ENCODE measurements at places on chromosomes 5 and 9. TPM values are rescaled to one million over a fixed set of nuclear protein-coding genes. Genes with fewer than 3 reads are reported as not detected.

Gene DPYSL3
- total RNA-seq = 162 TPM

Gene SHOC1
- total RNA-seq = not detected

Gene DMRT3
- total RNA-seq = under 0.01 TPM

Gene SPINK7
- not detected for total RNA-seq

Gene MPDZ
- 52.9 TPM for total RNA-seq

Gene IFNB1
- not detected for total RNA-seq

Gene FLT4
- total RNA-seq = 35.5 TPM

Gene C9
- total RNA-seq = not detected

Gene S1PR3
- 42.1 TPM for total RNA-seq

Gene NUP188
- 21.5 TPM for total RNA-seq

GRCh38 chr9:85224729-85225128 is 517.0 kb downstream of the AGTPBP1 start:
- DNase-seq = no peak
- H3K27ac ChIP-seq = no peak overlapping the region
- no peaks in the 10 kb centered on the region for H3K36me3 ChIP-seq
- no peaks in the 10 kb centered on the region for H3K27me3 ChIP-seq

GRCh38 chr9:90559075-90560073 is 83.2 kb downstream of the DIRAS2 start:
- H3K36me3 ChIP-seq = no peaks in the 10 kb centered on the region
- H3K27ac ChIP-seq = no peak overlapping the region
- H3K27me3 ChIP-seq = no peaks in the 10 kb centered on the region
- H3K4me3 ChIP-seq = no peak overlapping the region
- H3K4me1 ChIP-seq = no peaks in the 10 kb centered on the region

DNA sequence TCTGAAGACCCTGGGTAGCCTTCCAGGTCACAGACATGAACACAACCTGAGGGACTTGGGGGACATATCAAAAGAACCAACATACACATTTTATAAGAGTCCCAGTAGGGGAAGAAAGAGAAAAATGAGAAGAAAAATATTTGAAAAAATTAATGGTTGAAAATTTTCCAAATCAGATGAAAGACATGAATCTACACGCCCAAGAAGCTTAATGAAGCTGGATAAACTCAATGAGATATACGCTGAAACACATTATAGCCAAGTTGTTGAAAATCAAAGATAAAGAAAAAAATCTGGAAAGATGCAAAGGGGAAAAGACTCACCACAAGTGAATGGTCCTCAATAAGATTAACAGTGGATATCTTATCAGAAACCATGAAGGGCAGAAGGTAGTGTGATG is 9.6 kb upstream of the CCDC180 start:
- H3K27me3 ChIP-seq = no peaks in the 10 kb centered on the region
- no peak for DNase-seq
- no peak overlapping the region for H3K27ac ChIP-seq
- no peaks in the 10 kb centered on the region for H3K36me3 ChIP-seq

GRCh38 chr9:3308609-3309008 is 217.2 kb downstream of the RFX3 start:
- no peaks in the 10 kb centered on the region for H3K27me3 ChIP-seq
- no peak overlapping the region for H3K4me3 ChIP-seq
- H3K36me3 ChIP-seq = no peaks in the 10 kb centered on the region
- no peak overlapping the region for H3K27ac ChIP-seq
- H3K4me1 ChIP-seq = no peaks in the 10 kb centered on the region

- H3K27me3 ChIP-seq = no peaks in the 10 kb centered on the region
- H3K4me1 ChIP-seq = no peaks in the 10 kb centered on the region
- H3K4me3 ChIP-seq = no peak overlapping the region
- no peak for DNase-seq
- no peaks in the 10 kb centered on the region for H3K36me3 ChIP-seq
These were observed 664.9 kb upstream of the WWC1 start for GRCh38 chr5:167626341-167627123.

DNA sequence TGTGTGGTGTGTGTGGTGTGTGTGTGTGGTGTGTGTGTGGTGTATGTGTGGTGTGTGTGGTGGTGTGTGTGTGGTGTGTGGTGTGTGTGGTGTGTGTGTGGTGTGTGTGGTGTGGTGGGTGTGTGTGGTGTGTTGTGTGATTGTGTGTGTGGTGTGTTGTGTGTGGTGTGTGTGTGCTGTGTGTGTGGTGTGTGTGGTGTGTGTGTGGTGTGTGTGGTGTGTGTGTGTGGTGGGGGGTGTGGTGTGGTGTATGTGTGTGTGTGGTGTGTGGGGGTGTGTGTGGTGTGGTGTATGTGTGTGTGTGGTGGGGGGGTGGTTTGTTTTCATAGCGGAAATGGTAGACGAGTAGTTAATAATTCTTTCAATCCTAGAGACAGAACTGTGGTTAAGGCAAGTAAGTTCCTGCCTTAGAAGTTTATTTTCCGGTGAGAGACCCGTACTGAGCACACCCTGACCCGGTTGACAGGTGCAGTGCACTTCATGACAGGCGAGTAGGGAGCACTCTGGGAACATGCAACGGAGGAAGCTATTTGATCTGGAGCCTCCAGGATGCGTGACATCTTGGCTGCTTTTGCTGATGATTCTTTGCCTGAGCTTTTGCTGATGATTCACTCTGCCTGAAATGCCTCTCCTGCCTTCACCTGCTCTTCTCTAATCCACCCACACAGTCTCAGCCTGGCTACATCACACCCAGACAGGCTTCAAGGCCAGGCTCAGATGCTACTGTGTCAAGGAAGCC is 21.7 kb upstream of the FAT2 start:
- H3K27ac ChIP-seq = no peak overlapping the region
- no peak for DNase-seq
- H3K4me1 ChIP-seq = no peaks in the 10 kb centered on the region
- H3K36me3 ChIP-seq = no peaks in the 10 kb centered on the region

- H3K27me3 ChIP-seq = no peaks in the 10 kb centered on the region
- H3K4me3 ChIP-seq = no peak overlapping the region
- H3K4me1 ChIP-seq = no peaks in the 10 kb centered on the region
- DNase-seq = no peak
These were observed 411.6 kb downstream of the BRINP1 start for GRCh38 chr9:118957585-118957984.

DNA sequence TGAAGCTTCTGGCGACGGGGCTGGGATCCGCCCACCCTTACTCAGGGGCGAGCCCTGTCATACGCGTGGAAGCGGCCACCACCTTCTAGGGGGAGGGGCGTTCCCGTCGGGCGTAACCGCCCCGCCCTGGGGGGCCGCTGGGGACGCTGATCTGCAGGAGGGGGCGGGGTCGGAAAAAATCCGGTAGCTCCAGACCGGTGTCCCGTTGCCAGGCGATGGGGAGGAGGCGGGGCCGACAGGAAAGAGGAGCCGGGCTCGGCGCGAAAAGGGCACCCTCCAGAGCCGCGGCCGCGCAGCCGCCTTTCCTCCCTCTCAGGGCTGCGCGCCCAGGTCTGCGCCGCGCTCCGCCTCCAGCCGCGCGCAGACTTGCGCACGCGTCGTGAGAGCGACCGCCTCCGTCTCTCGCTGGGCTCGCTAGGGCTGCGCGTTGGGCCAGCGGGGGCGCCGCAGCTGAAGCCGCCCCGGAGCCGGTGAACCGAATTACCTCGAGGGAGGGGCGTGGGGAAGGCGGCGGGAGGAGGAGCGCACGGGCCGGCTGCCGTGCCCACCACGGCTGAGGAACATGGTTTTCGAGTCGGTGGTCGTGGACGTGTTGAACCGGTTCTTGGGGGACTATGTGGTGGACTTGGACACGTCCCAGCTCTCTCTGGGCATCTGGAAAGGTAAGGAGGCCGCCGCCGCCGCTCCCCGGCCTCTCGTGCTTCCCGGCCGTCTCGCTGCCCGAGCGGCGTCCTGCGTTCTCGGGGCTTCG is at the start of gene VPS13A:
Gene VPS13A, plus strand, starts transcription at position 392 of the 751 bp plus-strand sequence. Its CDS starts 171 bp downstream, at position 563.
- H3K27ac ChIP-seq = peak within 1 kb of the TSS; percentile 93
- no peaks in the 10 kb centered on the region for H3K4me1 ChIP-seq
- peak; percentile 95 for DNase-seq
- no peaks in the 10 kb centered on the region for H3K27me3 ChIP-seq
- H3K4me3 ChIP-seq = peak within 1 kb of the TSS; percentile 81

- no peak overlapping the region for H3K27ac ChIP-seq
- no peaks in the 10 kb centered on the region for H3K36me3 ChIP-seq
- peaks cover 25% of the 10 kb centered on the region for H3K4me1 ChIP-seq
- no peak overlapping the region for H3K4me3 ChIP-seq
These were observed 4.3 kb upstream of the PITX1 start for GRCh38 chr5:135038205-135038812.

GRCh38 chr5:81852291-81853029 is 101.6 kb upstream of the SSBP2 start:
- peaks cover 3% of the 10 kb centered on the region for H3K4me1 ChIP-seq
- H3K27me3 ChIP-seq = no peaks in the 10 kb centered on the region
- H3K27ac ChIP-seq = peak overlapping the region; percentile 86
- peak overlapping the region; percentile 51 for H3K4me3 ChIP-seq
- peak; percentile 33 for DNase-seq

GRCh38 chr5:56323505-56323904 is 90.4 kb upstream of the ANKRD55 start:
- no peak for DNase-seq
- H3K4me1 ChIP-seq = no peaks in the 10 kb centered on the region

- no peaks in the 10 kb centered on the region for H3K27me3 ChIP-seq
- no peaks in the 10 kb centered on the region for H3K36me3 ChIP-seq
- DNase-seq = no peak
- H3K4me3 ChIP-seq = no peak overlapping the region
- H3K27ac ChIP-seq = no peak overlapping the region
These were observed 87.4 kb downstream of the CAMSAP1 start for GRCh38 chr9:135819905-135820304.

DNA sequence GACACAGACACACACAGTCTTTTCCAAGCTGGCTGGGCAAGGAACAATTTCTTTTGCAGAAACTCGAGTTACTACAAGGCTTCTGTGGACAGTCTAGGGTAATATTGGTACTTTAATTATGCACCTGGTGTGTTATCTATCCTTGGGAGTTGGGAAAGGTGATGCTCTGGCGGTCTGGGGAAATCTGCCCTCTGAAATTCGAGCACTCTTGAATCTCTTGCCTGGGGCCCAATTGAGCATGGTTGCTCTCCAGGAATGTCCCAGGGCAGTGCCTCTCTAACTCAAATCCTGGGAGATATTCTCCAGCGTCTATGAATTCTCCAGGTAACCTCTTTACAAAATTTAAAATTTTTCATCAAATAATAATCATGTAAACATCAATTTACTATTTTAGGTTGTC is 69.3 kb downstream of the KCNIP1 start:
- H3K36me3 ChIP-seq = no peaks in the 10 kb centered on the region

GRCh38 chr9:119839888-119840287 is 470.7 kb upstream of the BRINP1 start:
- H3K27ac ChIP-seq = no peak overlapping the region
- H3K36me3 ChIP-seq = no peaks in the 10 kb centered on the region
- H3K4me3 ChIP-seq = no peak overlapping the region
